GM19239 (cell line): ENCODE measurements at places on chromosomes 16 and 17.
A peak's percentile ranks its signal among the peaks of the same experiment; 100 is the strongest.

GRCh38 chr17:74355065-74355464, 6.6 kb downstream of the BTBD17 start:
- DNase-seq: no peak

- no peak for DNase-seq
These were observed 631 bp downstream of the SP6 start for GRCh38 chr17:47850373-47850691.

DNA sequence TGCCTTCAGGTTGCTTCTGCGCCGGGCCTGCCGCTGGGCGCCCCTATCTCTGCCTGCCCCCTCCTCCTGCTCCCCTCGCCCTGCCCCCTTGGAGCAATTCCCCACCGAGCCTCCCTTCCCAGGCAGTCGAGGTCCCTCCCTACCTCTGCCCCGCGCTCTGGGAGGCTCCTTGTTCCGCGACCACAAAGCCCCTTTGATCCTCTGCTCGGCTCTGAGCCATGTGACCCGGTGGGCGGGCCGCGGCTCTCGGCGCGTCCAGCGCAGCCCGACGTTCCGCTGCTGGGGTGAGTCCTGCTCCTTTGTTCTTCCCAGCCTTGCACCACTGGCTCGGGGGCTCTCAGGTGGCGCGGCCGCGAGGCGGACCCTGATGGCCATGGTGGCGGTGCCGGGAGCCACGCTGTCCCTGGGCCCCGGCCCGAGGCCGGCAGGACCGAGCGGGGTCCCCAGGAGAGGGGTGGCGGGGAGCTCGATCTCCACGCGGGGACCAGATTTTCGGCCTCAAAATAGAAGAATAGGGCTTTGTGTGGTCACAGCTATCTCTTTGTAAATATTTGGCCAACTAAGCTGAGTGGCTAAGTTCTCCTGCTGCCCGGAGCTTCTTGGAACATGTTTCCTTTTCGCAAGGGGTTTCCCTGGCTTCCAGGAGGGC, 310.6 kb downstream of the SEC14L1 start:
- no peak for DNase-seq

- no peak for DNase-seq
These were observed 74.5 kb upstream of the TNRC6C start for GRCh38 chr17:77884019-77884418.

GRCh38 chr17:63102034-63102433, 136.0 kb downstream of the TANC2 start:
- DNase-seq: no peak

- DNase-seq: no peak
These were observed 2.0 kb upstream of the VAMP2 start for GRCh38 chr17:8164815-8165131.

GRCh38 chr16:86909359-86910160, 331.2 kb downstream of the FOXL1 start:
- no peak for DNase-seq

- DNase-seq: peak; percentile 17
These were observed 294.1 kb downstream of the BCAS3 start for GRCh38 chr17:60971515-60972369.

DNA sequence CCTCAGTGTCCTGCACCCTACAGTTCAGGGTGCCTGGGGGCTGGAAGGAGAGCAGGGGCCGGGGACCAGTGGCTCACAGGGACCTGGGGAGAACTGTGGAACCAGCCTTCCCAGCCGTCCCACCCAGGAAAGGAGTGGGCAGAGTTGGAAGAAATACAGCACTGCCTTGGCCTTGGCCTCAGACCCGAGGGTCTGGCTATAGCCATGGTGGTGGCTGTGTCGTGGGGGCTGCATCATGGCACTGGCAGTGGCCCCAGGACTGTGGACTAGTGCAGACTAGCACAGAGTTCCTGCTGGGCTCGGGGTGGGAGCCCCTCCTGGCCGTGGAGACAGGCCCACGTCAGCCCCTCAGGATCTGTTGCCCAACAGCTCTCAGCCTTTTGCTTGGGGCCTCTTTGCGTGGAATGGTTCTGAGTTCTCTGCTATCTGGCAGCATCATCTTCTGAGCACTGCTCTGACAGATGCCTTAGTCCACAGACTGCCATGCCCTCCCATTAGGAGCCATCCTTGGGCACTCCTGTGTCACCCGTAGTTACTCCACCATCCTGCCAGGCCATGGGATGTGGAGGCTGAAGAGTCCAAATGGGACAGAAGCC, 12.6 kb upstream of the DNASE1 start:
- DNase-seq: no peak
